ENCODE measurements at places on chromosomes 4 and X.

- DNase-seq, result no peak
Observed at GRCh38 chrX:87236830-87237440, 280.7 kb upstream of the KLHL4 start.

DNA sequence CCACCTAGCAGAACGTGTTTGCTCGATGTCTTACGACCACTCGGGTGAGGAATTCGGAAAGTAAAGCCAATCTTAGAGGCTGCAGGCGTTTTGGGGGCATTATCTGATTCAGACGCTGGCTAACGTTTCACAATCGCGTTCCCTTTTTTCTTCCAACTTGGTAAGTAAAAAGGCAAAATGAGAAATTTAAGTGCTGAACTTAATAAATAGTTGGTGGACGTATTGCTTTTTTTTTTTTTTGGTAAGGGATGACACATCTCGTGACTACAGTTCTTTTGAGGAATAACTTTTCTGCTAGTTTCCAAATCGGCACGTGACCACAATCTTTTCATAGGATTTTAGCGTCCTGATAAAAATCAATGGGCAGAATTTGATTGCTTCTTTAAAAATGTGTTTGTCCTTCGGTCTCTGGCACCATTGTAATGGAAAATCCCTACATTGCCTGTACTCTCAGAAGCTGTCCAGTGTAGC, 848 bp downstream of the RAB9A start:
- DNase-seq, result no peak

- DNase-seq, result no peak
Observed at GRCh38 chr4:171919314-171919713, 106.1 kb downstream of the GALNTL6 start.

DNA sequence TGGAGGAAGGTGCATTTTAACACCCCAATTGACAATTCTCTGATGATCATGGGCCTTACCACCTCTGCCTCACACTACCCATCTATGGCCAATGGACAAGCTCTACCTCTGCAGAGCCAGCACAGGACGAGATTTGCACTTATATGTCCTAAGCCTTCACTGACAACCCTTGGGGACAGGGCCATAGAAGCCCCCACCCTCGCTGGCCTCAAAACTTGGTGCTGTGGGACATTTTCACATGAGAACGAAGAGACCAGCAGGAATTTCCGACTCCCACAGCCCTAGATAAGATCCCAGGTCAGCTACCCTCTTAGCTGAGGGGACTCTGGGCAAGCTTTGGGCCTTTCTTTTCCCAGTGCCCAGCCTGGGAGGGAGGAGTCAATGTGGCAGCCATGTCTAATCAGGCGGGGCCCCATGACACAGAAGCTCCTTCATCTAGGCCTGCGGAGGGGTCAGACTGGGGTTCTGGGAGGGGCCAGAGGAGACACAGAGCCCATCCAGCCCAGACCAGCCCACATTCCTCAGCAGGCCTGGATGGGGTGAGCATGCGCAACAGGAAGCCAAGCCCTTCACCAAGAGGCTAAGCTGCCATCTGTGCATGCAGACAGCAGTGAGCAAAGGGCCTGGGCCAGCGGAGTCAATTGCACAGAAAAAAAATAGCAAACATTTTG, 12.1 kb downstream of the PJA1 start:
- DNase-seq, result peak; percentile 85

DNA sequence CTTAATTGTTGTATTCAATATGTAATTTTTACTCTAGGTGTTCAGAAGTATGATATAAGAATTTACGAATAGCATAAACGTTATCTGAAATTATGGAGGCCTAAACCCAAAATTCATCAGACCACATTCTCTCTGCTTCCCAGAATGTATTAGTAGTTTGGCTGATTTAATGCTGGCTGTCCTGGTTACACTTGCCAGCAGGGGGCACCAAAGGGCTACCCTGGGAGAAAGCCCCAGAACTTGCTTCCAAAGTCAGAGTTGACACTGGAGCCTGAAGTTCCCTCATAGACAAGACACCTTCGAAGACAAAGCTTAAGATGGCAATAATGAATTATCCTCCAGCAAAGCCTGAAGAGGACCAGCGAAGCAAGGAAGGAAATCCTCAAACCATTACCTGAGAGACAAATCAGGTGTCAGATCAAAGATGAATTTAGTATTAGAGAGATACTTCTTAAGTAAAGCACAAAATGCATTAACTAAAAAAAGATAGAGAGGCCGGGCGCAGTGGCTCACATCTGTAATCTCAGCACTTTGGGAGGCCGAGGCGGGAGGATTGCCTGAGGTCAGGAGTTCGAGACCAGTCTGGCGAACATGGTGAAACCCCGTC, 11.3 kb upstream of the ANOS1 start:
- DNase-seq, result peak; percentile 18
